ENCODE measurements at places on chromosomes 11 and 22.

DNA sequence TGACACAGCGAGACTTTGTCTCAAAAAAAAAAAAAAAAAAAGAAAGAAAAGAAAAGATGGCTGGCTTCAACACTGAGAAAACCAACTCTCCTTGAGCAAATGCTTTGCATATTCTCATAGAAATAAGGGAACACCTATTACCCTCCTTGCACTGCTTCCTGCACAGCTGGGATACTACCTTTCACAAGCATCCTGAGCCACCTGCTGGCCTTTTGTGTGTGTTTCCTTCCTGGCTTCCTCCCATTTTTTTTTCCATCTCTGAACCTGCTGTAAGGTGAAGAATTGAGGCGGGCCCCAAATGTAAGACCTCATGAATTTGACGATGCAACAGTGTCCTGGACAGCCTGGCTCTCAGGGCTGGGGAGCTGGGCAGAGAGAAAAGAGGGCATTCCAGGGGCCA lies 1.9 kb upstream of the RFPL3 start:
- no peak for DNase-seq

DNA sequence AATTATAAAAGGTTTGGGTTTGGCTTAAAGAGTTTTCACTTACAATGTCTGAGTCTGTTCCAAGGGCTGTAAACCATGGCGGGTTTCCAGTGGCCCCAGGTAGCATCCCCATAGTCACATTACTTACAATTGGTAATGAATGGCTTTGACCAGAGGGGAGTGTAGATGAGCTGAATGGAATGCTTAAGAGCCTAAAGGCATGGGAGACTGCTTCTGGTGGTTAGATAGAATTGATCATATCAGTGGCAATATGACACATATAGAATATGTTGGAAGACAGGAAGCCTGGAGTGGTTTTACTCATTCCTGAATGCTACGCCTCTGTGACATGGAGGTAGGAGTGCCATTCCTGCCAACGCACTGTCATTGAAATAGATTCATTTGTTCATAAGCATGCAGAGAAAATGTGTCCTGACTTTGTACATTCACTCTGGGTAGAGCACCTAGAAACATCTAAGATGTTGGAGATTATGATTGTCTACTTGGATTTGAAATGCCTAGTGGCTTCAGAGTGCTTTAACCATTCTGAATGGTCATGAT lies 183.3 kb downstream of the BLID start:
- no peak for DNase-seq

- DNase-seq = no peak
Observed at GRCh38 chr11:120174866-120175265, 36.0 kb upstream of the OAF start.

DNA sequence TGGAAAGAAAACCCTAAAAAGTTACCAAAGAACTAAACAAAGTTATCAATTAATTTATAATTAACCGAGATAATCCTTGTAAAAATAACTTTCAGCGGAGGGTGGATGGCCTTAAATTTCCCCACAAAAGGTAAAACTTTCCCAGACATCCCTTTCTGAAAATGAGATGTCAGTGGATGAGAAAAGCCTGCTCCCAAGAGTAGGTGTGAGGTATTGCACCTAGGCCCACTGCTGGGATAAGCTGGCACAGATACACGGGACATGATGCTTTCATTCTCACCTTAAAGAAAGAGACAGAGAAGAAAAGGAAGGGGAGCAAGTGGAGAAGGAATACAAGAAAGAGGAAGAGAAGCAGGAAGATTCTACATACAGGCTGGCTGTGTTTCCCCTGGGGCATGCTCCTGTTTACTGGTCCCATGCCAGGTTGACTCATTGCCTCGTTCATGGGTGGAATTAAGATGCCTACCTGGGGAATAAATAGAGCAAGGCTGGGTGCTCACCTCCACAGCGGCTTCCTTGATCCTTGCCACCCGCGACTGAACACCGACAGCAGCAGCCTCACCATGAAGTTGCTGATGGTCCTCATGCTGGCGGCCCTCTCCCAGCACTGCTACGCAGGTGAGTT lies at the start of gene SCGB2A2:
SCGB2A2 (plus strand) TSS at position 505 of the 625 bp plus-strand sequence; CDS start at position 564, 59 bp downstream.
- DNase-seq = no peak

DNA sequence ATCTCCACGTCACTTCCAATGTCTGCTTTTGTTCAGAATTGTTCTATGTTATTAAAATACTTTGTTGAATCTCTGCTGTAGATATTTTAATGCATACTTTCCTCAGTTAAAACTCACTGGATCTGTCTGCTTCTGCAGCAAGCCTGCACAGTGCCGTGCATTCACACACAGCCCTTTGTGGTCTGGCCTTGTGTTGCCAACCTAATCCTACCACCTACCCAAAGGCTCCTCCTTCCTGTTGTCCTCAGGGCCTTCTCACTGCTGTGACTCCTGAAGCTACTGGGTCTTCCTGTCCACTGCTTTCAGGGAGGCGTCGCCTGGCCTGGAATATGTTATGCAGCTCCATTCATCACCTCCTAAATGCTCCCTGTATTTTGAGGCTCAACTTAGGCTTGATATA lies 67.0 kb downstream of the PPP6R3 start:
- no peak for DNase-seq

GRCh38 chr11:23022854-23023253 lies 162.6 kb upstream of the CCDC179 start:
- no peak for DNase-seq

Measured in HCEC 1CT (cell line).